GM23338 (cell line): ENCODE measurements at places on chromosomes 1 and 21. TPM values are rescaled to one million over a fixed set of nuclear protein-coding genes. Genes with fewer than 3 reads are reported as not detected.

DNA sequence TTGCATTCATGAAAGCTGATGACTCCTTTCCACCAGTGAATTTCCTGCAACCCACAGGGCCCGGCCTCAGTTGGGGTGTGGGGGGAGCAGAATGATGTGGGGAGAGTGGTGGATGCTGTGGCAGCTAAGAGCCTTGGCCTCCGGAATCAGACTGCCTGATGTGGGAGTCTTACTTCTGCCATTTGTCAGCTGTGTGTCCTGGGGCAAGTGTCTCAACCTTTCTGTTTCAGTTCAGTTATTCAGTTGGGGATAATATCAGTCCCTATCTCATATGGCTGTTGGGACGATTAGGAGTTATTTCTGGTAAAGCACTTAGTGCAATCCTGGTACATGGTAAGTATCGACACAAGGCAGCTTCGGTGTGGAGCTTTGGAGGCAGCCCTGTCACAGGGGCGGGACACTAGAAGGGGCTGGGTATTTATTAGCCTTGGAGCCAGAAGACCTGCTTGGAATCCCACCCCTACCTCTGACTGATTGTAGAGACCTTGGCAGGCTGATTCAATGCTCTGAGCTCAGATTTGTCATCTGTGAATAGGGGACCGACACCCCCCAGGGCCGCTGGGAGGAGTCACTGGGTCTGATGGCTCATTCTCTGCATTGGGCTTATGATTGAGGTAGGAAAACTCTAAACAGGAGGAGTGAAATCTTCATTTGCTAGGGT is 19.6 kb downstream of the ARHGEF10L start:
- no peak for DNase-seq

- DNase-seq: no peak
These were observed 150.5 kb downstream of the DPYD start for GRCh38 chr1:97770376-97770775.

DNA sequence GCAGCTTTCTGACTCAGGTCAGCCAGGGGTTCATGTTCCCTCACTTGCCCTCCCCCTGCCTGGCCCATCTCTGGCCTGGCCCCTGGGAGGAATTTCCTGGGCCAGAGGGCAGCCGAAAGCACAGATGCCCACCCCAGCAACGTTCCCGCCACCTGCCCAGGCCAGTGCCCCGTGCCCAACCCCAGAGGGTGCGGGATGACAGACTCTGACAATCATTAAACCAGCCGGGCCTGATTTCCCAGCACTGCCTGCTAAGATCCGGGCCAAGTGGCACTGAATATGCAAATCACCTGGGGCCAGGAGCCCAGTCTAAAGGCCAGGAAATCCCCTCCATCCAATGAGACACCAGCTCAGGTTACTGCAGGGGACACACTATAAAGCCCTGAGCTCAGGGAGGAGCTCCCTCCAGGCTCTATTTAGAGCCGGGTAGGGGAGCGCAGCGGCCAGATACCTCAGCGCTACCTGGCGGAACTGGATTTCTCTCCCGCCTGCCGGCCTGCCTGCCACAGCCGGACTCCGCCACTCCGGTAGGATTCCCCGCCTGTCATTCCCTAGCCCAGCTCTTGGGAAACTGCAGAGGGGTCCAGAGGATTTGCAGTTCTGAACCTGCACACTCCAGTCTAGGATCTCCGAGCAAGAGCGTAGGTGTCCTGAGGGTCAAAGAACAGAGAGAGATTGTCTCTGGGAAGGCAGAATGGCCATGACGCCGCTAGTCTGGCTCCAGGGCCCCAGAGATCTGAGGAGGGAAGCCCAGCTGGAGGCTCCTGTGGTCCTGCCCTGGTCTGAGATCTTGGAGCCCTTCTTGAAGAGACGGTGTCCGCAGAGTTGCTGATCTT is at the start of gene ELF3:
Gene ELF3, plus strand, starts transcription at position 408 of the 836 bp plus-strand sequence. CDS start 550 bp downstream, outside the sequence.
- DNase-seq: peak; percentile 98

DNA sequence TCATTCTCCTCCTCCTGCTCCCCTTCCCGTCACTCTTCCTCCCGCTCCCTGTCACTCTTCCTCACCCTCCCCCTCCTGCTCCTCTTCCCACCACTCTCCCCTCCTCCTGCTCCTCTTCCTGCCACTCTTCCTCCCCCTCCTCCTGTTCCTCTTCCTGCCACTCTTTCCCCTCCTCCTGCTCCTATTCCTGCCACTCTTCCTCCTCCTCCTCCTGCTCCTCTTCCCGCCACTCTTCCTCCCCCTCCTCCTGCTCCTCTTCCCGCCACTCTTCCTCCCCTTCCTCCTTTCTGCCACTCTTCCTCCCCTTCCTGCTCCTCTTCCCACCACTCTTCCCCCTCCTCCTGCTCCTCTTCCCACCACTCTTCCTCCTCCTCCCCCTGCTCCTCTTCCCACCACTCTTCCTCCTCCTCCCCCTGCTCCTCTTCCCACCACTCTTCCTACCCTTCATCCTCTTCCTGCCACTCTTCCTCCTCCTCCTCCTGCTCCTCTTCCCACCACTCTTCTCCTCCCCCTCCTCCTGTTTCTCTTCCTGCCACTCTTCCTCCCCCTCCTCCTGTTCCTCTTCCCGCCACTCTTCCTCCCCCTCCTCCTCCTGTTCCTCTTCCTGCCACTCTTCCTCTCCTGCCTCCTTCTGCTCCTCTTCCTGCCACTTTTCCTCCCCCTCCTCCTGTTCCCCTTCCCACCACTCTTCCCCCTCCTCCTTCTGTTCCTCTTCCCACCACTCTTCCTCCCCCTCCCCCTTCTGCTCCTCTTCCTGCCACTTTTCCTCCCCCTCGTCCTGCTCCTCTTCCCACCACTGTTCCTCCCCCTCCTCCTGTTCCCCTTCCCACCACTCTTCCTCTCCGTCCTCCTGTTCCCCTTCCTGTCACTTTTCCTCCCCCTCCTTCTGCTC is 28.7 kb upstream of the ARTN start:
- DNase-seq: no peak

DNA sequence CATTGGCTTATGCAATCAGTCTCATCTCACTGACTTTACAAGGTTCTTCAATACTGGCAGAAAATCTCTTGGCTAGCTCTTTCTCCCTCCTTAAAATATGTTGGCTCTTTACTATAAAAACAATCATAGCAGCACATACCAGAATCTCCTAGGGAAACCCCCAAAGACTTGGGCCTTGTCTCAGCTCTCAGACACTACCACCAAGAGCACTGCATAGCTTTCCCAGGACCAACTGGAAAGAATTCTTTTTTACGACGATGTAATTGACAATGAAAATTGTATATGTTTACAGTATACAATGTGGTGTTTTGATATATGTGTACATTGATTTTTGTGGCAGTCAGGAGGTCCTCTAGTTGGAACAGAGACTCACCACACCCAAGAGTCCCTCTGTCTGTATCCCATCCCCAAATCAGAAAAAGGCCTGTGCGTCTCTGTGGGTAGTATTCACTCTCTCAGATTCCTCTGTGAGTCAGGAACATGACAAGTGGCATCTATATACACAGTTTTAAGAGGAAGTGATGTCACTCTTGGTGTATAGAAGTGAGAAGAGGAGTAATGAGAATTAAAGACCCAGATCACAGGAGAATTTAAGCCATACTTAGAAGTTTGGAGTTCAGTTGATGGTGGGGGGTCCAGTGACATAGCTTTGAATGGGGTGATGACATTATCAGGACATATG is 21.1 kb downstream of the SMAP2 start:
- no peak for DNase-seq

GSTM3 gene
- 3.9 and 4.1 TPM in 2 replicates for polyA plus RNA-seq

- DNase-seq: no peak
These were observed 84.7 kb downstream of the DISP3 start for GRCh38 chr1:11563560-11564069.

DNA sequence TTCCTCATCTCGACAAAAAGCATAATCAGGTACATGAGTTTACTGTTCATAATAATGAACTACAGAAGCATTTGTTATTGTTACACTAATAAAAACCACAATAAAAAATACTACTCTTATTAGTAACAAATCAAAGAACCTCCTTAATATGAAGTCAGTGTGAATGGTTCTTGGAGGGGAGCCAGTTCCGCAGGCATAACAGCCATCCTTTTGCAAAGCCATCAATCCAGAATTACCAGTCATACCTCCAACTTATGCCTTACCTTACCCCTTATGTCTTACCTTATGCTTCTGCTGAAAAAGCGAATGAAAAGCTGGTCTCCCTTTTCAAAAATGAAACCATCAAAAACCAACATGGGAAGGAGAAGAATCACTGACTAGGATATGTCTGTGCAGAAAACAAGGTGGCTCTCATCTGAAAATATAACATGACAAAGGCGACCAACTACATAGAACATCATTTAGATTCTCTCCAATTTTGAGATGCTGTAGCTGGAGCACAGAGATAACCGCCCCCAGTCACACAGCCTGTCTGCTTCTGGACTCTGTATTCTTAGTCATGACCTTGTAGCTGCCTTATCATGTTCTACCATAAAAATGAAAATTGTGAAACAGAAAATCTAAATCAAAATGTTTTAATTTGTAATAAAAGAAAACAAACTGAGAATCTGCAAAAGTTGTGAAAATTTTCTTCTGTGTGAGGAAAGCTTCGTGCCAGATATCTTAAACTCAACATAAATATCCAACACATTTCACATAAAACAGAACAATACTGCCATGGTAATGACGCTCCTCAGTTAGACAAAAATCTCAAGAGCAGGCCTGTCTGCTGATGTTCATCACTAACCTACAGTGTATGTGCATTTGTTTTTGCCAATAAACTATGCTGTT is 438.2 kb downstream of the SMYD3 start:
- DNase-seq: no peak

DNA sequence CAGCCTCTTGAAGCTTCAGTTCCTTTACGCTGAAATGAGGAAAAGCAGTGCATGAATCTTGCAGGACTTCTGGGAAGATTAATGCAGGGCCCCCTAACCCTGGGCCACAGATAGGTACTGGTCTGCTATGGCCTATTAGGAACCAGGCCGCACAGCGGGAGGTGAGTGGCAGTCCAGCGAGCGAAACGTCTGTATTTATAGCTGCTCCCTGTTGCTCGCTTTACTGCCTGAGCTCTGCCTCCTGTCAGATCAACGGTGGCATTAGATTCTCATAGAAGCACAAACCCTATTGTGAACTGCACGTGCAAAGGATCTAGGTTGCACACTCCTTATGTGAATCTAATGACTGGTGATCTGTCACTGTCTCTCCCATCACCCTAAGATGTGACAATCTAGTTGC is 130.2 kb downstream of the CHRM3 start:
- no peak for DNase-seq

DNA sequence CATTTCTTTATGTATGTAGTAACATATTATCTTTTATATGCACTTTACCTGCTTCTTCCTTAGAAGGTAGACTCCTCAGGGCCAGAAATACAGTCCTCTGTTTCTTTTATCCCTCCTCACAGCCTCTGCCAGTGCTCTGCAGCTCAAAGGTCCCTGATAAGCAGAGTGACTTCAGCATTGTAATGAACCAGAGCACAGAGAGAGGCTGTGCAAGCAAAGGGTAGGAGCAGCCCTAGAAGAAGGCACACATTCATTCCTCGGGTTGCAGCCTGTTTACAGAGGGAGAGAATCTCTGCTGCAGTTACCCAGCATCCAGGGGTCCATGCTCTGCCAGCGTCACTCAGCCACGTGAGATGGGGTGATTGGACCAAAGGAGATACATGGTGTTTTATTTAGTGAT is 101.1 kb downstream of the RHOU start:
- no peak for DNase-seq

DNA sequence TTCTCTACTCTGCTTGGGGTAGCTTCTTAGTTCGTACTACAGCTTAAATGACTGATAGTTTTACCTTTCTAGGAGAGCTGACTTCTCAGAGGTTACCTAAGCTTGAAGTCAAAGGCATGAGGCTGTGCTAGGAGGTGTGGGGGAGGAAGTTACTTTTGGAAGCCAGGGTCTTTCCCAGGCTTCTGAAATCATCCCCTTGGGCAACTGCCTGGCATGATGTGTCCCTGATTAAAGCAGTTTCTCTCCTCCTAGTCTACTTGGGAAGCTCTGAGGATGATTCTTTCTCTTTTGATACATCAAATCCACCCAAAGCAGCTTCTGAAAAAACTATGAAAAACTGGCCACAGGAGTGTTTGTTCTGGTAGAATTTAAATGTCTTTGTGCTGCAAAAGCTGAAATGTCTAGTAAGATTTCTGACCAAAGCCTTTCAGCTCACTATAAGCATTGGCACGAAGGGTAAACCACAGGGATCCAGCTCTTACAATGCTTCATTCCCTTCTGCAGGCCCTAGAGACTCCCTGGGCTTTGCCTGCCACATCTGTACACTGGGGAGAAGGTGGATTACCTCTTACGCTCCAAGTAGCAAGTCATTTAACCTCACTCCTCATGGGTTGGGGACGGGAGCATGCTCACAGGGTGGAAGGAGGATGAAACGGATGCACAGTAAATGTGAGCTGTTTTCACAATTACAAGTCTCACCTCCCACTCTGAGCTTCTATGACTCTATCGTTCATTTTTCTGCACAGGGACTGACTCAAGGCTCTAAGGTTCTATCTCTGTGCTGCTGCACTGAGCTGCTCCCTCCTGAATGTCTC is 59.6 kb downstream of the RUNX1 start:
- DNase-seq: no peak

DNA sequence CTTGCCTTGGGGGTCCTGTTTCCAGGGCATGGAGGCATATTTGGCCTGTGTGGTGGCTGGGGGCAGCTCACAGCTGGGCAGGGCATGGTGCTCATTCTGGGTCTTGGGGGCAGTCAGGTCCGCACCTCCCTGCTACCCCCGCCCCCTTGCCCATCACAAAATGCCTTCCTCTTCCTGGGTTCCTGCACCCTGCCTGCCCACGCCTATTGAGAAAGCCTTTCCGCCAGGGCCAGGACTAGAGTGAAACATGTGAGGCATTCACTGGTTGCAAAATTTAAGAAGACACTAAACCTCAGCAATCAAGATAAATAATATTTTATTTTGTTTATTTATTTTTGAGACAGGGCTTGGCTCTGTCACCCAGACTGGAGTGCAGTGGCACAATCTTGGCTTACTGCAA is 19.7 kb downstream of the PTAFR start:
- DNase-seq: no peak

LIN28A gene
- 604 and 648 TPM in 2 replicates for polyA plus RNA-seq

C1orf141 gene
- polyA plus RNA-seq: not detected in 2 replicates

GRCh38 chr1:216457356-216457755 is 34.1 kb upstream of the USH2A start:
- peak; percentile 8 for DNase-seq

GRCh38 chr21:35540950-35541638 is 492.0 kb upstream of the RUNX1 start:
- no peak for DNase-seq
